Kidney epithelial cell (primary cell): ENCODE measurements at places on chromosomes 6 and 20.

DNA sequence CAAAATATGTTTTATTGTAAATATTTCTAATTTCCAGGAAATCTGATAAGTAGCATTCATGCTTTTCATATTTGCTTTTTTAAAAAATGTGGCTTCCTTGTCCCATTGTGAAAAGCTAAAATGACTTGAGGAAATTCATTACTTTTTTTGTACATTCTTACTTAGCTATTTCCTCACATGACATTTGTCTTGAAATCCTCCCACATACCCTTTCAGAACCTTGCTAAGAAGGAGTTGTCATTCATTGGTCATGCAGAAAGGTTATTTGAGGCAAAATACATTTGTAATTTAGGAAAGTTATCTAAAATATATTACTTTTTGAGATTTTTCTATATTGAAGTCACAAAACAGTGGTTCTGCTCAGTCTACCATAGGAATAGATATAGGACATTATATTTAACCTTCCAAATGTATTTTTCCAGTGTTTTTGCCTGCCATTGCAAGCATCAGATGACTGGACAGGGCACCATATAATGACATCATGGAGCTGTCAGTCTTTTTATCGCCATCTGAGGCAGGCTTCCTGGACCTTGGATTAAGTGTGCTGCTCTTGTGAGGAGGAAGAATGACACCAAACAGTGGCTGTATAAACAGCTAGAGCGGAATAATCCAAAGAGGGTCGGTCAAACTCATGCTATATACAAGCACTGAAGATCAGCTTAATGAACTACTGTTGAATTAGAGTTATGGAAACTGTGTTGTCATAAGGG is 109.4 kb upstream of the HCRTR2 start:
- DNase-seq, result no peak

DNA sequence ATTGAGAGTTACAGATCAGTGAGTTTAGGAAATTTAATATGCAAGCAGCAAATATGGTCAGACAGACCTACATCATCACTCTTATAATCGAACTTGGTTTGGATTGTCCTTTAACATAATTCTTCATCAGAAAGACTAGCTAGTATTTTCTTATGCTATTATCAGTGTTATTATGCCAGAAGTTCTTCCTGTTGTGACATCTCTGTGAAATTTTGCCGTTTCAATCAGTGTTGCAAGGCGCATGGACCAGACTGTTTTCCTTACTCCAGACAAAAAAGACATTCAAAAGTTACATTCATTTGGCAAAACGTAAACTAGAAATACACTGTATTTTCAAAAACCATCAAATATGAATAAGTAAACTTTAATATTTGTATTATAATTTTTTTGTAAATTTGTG is 5.7 kb upstream of the TENT5A start:
- DNase-seq, result no peak

DNA sequence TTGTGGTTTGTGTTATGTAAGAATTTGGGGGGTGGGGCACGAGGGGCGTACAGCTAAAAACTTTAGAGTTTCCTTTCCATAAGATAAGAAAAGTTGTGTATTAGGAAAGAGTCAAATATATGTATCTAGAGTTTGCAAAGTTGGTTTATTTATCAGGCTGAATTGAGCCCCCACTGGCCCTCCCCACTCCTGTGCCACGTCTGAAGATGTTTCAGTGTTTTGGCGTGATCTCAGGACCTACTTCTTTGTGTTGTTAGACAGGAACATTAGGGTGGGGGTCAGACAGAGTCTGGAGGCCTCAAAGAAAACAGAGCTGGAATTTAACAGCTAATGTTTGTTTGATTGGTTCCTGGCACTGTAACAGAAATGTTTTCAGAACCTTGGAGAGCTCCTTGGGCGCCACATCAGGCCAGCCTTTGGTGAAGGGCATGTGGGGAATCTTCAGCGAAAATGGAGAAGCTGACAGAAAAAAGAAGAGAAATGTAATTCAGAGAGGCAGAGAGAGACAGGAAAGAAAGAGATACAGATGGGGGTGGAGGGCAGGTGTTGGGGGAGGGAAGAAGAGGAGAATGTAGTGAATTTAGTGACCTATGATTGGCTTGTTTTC is 674 bp downstream of the NRSN1 start:
- DNase-seq, result peak; percentile 9

DNA sequence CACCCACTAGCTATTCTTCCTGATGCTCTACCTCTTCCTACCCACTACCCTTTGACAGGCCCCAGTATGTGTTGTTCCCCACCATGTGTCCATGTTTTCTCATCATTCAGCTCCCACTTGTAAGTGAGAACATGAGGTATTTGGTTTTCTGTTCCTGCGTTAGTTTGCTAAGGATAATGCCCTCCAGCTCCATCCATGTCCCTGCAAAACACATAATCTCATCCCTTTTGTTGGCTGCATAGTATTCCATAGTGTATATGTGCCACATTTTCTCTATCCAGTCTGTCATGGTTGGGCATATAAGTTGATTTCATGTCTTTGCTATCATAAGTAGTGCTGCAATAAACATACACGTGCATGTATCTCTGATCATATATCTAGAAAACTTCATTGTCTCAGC is 218.3 kb upstream of the STXBP5 start:
- no peak for DNase-seq
